ENCODE measurements at places on chromosomes 6 and 20.

DNA sequence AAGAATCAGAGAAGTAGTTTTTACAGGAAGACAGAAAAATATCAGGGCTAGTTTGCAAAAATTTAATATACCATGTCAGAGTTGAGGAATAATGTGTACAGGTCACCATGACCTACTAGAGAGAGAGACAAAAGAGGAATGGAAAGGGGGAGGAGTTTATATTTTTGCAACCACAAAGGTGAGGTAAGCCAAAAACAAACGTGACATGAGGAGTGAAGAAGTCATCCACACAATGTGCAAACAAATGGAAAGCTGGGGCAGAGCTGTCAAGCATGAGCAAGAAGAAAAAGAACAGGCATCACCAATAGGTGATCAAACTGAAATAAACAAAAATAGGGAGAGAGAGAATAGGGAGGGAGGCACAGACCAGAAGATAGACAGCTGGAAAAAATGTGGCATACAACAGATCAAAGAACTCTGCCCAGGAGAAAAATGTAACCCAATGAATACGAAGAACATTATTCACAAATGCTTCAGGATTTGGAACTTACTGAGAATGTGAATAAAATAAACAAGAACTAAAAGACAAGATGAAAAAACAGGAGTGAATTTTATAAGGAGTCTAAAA is 15.5 kb downstream of the RARS2 start:
- no peak for DNase-seq

- DNase-seq, result no peak
Observed at GRCh38 chr6:38481851-38482250, 157.9 kb downstream of the BTBD9 start.

- DNase-seq, result no peak
Observed at GRCh38 chr6:170003027-170003426, 251.6 kb downstream of the ERMARD start.

DNA sequence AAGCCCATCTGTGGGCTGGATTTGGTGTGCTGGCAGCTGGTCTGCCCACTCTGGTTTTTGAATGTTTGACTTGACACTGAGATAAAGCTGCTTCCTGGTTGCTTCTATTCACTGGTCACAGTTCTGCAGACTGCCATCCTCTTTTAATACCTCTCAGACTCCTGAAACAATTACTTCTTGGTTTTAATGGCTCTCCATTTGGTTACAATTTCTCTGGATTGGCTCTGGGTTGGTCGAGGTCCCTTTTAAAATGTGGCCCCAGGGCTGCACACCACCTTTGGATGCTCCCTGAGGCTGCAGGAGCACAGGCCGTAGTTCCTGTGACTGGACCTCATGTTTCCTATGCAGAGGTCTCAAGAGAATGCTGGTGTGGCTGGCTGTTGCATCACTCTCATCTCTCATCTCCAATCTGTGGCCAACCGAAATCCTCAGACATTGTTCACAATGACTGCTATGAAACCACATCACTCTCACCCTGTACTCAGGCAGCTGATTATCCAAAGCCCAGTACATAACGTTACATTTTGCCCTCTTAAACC is 98.5 kb downstream of the INSM1 start:
- no peak for DNase-seq

DNA sequence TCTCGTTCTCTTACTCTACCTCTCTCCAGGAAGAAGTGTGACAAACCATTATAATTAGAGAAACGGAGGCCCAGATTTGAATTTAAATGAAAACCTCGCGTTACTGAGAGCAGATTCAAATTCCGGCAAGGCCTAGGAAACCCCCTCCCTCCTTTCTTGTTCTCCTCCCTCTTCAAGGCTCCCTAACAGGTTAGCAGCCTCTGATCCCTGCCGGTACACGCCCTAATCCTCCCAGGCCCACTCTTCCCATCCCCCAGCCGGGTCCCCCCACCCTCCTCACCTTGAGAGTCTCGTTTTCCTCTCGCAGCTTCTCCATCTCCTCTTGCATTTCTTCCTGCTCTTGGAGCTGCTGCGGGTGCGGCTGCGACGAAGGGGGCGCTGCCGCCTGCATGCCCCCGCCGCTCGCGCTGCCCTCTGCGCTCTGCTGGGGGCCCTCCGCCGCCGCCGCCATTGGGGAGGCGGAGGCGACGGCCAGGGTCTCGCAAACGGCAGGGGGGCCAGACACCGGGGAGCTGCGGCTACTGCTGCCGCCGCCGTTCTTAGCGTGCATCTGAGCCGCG is 3.8 kb downstream of the MTCL3 start:
- no peak for DNase-seq

DNA sequence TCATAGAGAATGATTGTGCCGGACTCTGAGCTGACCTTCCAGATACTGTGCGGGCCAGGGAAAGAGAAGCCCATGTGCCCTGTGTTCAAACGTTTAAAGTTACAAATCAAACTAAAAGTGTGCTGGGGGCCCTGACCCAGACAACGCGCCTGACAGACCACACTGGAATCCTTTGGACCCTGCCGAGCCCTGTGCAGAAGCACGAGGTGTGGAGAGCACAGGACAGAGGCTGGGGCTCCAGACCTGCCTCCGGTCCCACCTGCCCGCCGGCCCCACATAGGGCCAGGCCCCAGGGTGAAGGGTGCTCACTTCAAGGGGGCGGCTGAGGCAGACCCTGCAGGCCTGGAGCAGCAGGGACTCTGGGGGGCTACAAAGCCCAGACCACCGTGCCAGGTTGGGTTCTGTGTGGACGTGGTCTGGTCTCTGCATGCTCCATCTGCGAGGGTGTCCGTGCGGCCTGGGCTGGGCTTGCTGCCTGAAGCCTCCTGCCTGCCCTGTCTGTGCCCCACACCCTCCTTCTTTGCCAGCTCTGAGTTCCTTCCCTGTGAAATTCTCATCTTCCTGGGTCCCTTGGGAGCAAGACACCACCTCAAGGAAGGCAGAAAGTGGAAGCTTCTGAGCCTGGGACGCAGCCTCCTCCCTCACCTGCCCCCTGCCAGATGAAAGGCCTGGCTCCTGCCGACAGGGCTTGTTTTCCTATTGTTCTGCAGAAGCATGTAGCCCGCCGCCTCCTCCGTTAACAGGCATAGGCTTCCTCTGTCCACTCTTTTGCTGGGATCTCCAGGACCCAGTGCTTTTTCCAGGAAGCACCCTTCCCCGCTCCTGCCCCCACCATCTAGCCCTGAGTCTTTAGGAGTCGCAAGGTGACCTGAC is 186.2 kb downstream of the ERMARD start:
- DNase-seq, result no peak

GRCh38 chr6:51289041-51289440 is 470.4 kb downstream of the TFAP2B start:
- DNase-seq, result no peak

Data from stimulated activated naive CD8-positive, alpha-beta T cell treated with anti-CD3 and anti-CD28 coated beads, Interleukin-15, Interleukin-2, amounts not matched to agents 100 U/mL and 50 U/mL, for 24 hours (primary cell).